ENCODE measurements at places on chromosomes 7 and 10. TPM values are rescaled to one million over a fixed set of nuclear protein-coding genes. Genes with fewer than 3 reads are reported as not detected.
A peak's percentile ranks its signal among the peaks of the same experiment; 100 is the strongest.

- DNase-seq, result no peak
Measured at GRCh38 chr7:25759286-25759685, 392.7 kb upstream of the NFE2L3 start.

DNA sequence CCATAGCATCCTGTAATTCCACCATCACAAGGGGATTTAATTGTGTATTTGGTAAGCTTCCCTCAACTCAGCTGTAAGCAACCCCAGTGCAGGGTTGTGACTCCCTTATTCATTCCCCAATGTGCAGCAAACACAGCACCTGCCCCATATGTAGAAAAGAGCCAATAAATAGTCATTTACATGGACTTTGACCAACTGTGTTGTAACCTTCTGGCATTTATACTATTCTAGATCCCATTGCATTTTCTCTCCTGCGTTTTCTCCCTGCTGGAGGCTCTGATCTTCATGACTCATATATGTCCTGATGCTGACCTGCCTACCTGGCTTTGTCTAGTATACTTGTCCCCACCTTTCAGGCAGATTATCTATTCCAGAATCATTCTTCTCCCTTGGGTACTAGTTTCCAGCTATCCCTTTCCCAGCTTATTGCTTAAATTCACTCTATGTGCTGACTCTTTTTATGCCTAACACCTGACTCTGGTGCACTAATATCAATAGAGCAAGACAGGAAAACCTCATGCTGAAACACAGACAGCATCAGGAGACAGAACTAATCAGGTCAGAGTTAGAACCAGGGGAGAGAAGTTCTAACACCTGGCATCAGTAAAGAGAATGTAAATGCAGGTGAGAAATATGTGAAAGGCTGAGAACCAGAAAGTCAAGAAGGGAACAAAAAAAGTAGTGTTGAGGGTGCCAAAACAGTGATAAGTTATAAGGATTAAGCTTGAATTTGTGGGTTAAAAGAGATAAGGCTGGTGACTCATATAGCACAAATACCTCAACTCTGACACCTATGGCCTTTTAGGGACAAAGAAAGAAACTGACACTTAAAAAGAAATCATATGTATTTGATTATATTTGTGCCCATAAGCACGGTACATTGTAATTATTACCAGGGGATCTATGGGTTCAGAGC lies 402.7 kb downstream of the IPMK start:
- DNase-seq, result peak; percentile 30

ADAMTS14 gene
- polyA plus RNA-seq, result 0.10 TPM

IFIT1B gene
- not detected for polyA plus RNA-seq

PDGFA gene
- polyA plus RNA-seq, result 3.4 TPM

All from HepG2 (cell line).